ENCODE measurements at places on chromosomes 1 and 21.

GRCh38 chr1:57422271-57423134, 1.4 kb downstream of the DAB1 start:
- DNase-seq = no peak

GRCh38 chr1:211915924-211916323, 85.4 kb upstream of the LPGAT1 start:
- no peak for DNase-seq

- no peak for DNase-seq
Observed at GRCh38 chr1:42923367-42924081, 35.1 kb downstream of the SLC2A1 start.

GRCh38 chr1:245996811-245997210, 510.3 kb downstream of the SMYD3 start:
- DNase-seq = no peak

DNA sequence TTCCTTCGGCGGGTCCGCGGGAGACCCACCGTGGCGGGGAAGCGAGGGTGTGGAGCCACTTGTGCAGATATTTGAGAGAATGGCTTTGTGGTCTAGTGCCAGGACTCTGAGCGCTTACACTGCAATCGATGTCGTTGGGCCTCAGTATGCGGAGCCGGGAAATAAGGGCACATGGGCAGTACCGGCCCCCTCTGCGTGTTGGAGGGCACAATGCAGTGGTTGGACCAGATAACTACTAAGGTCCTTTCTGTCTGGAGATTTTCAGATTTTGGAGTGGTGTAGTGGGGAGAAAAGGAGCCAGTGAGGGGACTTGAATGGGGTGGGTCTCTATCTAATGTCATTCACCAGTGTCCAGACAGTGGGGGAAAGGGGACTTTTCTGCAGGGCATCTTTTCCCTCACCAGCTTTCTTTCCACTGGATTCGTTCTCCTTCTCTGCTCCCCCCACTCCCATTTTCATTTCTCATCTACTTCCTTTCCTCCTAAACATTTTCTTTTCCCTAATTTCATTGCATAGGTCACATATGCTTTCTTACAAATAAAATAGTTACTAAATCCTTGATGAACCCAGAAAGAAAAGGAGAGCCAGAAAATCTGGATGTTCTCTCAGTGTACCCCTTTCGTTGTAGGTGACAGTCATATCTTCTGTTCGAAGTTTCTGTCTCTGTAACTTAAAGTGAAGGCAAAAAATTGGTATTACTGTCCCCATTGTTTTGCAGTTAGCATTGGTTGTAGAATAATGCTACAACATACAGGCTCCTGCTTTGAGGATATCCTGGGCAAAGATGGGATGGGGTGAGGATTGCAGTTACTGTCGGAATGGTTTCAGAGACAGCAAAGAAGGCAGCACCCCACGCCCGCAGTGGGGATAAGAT, 1.4 kb downstream of the ATF3 start:
- no peak for DNase-seq
